Neural progenitor cell (in vitro differentiated cells): ENCODE measurements at places on chromosomes 3 and 15. TPM values are rescaled to one million over a fixed set of nuclear protein-coding genes. Genes with fewer than 3 reads are reported as not detected.

Gene FSTL1
- 280 and 327 TPM in 2 replicates for total RNA-seq

Gene RBSN
- 29.8 and 35.4 TPM in 2 replicates for total RNA-seq

Gene FBN1
- total RNA-seq = 63.1 and 78.8 TPM in 2 replicates

Gene SPTSSB
- total RNA-seq = 1.1 and 1.2 TPM in 2 replicates

Gene STRA6
- total RNA-seq = 3.1 and 5.9 TPM in 2 replicates

Gene SUCLG2
- 45.3 and 63.6 TPM in 2 replicates for total RNA-seq

Gene MCF2L2
- 10.4 and 11.1 TPM in 2 replicates for total RNA-seq

Gene SAMD7
- not detected in 2 replicates for total RNA-seq

Gene C2CD4A
- not detected in 2 replicates for total RNA-seq

Gene CTXN2
- total RNA-seq = 0.03 and 0.60 TPM in 2 replicates

Gene PPP1R14D
- total RNA-seq = not detected in 2 replicates

Gene IL17RE
- total RNA-seq = 0.56 TPM in 1 of 2 replicates, not detected in the other

Gene KIF15
- 46.2 and 83.4 TPM in 2 replicates for total RNA-seq

Gene BDH1
- total RNA-seq = 14.1 and 19.4 TPM in 2 replicates

Gene LRRC49
- total RNA-seq = 33.5 and 62.4 TPM in 2 replicates

Gene ADPRH
- 0.77 and 1.4 TPM in 2 replicates for total RNA-seq
